Coronary artery (tissue), 2 donors: ENCODE measurements at places on chromosomes 16 and 17.
A peak's percentile ranks its signal among the peaks of the same experiment; 100 is the strongest.

- DNase-seq: no peak
These were observed 38.7 kb upstream of the FOXJ1 start for GRCh38 chr17:76179496-76180467.

- no peak for DNase-seq
These were observed 11.5 kb downstream of the MAPT start for GRCh38 chr17:45905814-45906213.

DNA sequence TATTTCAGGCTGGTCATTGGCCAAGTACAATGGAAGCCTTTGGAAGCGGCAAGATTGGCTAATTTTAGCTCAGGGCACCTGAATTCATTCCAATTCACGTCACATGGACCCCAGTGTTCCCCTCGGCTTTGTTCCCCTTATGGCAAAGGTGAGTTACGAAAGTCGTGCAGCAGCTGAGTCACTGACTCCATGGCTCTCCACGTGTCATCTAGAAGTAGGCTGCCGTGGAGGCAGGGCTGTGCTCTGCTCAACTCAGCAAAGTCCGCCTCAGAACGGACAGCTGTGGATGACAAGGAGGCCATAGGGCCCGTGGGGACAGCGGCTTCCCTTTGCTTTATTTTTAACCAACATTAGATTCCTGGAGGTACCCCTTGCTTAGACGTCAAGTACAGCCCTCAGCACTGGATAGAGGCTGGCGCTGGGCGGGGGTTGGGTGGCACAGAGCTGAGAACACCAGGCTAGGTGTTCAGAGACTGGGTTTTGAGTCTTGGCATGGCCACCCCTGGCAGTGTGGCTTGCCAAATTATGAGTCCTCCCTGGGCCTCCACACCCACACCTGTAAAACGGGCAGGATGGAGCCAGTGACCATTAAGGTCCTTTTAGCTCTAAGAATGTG lies 23.6 kb downstream of the ADAD2 start:
- no peak for DNase-seq

DNA sequence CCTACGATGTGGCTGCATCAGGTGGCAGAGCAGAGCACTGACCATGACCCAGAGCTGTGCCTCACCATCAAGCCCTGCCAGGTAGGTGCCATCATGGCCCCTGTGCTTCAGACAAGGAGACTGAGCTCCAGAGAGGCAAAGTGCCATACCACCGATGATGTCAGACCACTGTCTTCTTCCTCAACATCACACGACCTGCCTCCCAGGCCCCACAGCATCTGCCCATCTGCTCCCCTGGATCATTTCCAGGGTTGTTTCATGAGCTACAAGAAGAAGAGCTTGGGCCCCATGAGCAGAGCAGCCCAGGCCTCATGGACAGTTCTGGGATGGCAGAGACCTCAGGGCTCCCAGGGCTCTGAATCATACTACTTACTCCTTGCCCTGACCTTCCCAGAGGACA lies 9.9 kb downstream of the XYLT1 start:
- DNase-seq: no peak

GRCh38 chr16:20259541-20259940 lies 67.8 kb downstream of the GP2 start:
- no peak for DNase-seq

DNA sequence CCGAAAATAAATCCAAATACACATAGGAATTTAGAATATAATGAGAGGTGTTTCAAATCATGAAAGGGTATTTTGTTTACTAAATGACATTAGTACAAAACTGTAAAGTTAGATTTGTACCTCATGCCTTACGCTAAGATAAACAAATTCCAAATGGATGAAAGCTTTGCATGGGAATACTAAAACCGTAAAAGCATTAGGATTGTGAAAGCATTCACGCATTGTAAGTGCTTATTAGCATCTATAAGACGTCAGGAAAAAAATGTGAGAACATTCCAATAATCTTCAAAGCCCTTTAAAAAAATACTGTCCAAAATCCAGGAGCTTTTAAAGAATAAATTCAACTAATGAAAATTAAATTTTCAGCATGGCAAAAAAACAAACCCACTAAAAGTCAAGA lies 24.8 kb upstream of the ALOX15 start:
- DNase-seq: no peak

DNA sequence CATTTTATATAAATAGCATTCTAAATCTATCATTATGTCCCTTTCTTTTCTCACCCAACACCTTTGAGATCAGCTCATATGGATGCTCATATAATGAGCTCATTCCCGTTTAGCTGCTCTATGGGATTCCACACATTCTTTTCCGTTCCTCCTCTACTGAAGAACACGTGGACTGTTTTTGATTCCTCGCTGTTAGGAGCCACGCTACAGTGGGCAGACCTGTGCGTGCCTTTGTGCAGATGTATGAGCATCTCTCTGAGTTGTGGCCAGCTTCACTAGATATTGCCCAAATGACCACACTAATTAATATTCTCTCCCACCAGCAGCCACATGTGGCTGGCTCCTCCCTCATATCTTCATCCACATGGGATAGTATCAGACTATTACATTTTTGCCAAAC lies 6.0 kb upstream of the TNFRSF13B start:
- no peak for DNase-seq

GRCh38 chr17:82862737-82863382 lies 23.0 kb upstream of the ZNF750 start:
- DNase-seq: no peak

DNA sequence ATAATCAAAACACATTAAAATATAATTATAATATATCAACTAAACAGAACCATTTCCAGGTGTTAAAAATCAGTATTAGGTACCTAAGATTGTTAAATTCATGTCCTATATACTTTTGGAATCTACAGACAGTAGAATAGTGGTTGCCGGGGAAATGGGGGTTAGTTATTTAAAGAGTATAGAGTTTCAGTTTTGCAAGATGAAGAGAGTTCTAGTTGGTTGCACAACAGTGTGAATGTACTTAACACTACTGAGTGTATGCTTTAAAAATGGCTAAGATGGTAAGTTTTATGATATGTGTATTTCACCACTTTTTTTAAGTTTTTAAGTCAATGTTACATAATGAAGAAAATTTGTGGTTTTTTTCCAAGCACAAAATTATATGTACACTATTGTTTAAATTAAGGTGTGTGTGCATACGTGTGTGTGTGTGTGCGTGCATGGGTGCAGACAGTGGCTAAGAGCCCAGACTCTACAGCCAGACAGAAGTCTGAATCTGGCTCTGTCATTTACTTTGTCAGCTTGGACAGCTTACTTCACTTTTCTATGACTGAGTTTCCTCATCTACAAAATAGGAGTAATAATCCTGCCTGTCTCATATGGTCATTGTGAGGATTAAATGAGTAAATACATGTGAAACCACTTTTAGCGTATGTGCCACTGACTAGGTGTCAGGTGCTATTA lies 25.3 kb upstream of the PHAF1 start:
- DNase-seq: no peak

- DNase-seq: no peak
These were observed 15.5 kb downstream of the TELO2 start for GRCh38 chr16:1508494-1509187.

DNA sequence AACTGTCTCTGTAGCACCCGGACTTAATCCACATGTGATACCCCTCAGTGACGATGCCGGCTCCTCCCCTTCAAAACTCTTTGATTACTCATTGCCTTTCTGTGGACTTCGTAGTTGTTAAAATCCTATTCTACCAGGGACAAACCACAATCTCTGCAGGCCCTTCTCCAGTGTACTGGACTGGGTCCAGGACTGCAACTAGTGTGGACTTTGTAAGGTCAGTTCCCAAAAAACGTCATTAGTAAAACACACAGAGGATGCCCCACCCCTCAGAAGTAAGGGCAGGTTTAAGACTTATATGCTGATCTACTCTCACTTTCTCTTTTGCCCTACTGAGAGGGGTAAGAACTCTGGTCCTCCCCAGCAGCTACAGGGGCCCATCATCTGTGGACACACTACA lies 10.5 kb upstream of the NUDT7 start:
- DNase-seq: no peak

DNA sequence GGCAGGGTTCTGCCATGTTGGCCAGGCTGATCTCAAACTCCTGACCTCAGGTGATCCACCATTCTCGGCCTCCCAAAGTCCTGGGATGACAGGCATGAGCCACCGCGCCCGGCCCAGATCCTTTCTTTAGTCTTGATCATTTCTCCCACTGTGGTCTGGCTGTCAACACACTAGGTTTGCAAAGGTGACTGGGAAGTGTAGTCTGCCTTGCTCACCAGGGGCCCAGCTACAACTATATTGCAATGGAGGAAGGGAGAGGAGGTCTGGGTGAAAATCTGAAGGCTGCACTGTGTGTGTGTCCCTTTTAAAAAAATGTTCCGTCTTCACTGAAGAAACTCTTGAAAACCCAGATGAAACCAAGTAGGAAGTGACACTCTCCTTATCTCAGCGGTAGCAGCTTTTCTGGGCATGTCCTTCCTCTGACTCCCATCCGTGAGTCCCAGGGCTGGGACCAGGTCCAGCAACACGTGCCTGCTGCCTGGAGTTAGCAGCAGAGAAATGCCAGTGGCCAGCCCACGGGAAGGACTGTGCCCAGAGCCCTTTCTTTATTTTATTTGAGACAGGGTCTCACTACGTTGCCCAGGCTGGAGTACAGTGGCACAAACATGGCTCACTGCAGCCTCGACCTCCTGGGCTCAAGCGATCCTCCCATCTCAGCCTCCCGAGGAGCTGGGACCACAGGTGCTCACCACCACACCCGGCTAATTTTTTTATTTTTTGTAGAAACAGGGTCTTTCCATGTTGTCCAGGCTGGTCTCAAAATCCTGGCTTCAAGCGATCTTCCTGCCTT lies 17.8 kb upstream of the KIF19 start:
- no peak for DNase-seq

GRCh38 chr17:64037802-64038201 lies 17.4 kb upstream of the ICAM2 start:
- DNase-seq: no peak

DNA sequence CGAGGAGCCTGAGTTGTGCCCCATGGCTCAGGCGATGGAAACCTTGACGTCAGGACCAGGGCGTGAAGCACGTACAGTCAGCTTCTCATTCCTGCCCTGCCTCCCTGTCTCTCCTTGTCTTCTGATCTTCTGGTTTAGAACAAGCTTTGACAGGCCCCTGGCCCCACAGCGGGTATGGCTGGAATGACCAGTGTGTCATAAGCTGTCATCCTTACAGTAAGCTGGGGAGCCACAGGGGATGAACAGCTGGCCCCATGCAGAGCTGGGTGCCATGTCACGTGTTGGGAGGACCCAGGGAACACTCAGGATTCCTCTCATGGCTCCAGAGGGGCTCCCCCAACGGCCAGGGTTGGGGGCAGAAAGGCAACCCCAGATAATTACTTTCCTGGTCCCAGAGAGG lies 157.6 kb upstream of the PLCG2 start:
- DNase-seq: no peak

DNA sequence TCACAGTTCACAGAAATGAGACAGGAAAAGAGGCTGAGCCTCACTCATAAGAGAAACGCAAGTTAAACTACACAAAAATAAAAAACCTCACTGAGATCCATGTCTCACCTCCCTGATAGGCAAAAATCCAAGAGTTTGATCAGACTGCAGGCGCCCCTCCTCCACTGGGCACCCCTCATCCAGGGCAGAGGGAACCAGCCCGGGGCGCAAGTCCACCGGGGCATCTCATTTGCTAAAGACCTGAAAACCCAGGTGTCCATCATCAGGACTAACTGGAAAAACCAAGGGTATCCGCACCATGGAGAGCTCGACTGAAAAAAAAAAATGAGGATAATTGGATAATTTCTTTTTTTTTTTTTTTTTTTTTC lies 2.6 kb downstream of the HBZ start:
- no peak for DNase-seq

DNA sequence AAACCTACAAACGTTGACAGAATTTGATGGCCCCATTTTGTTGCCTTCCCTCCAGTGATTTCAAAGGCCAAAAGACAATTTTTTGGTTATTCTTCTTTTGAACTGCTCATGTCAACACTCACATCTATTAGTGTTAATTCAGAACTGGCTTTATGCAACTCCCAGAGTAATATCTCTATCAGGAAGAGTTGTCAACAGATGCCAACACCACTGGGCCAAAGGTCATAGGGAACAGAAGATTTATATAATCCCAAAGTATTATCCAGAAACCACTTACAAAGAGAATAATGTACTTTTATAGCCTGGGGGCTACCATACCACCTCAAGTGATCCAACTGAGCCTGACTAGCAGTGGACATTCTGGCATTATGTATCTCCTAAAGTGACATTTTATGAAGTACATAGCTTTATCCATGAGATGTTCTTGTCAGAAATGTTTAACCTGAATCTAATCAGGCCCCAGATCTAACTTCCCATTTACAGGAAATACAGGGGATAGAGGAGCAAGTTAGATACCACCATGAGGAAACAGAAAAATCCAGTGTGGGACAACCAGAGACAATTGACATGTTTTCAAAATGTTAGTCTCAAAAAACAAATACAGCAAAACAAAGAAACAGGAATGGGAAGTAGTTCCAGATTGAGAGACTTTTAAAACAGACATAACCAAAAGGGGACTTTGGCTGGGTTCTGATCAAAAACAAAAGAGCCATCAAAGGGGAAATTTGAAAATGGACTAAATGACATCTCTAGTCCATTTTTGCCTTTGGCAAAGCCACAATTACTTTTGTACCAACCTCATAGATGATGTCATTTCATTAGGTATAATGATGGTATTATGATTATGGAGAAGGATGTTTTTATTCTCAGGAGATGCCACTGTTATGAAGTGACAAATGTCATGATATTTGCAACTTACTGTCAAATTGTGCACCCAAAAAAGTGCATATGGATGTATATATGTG lies 18.5 kb downstream of the FAM117A start:
- DNase-seq: no peak

DNA sequence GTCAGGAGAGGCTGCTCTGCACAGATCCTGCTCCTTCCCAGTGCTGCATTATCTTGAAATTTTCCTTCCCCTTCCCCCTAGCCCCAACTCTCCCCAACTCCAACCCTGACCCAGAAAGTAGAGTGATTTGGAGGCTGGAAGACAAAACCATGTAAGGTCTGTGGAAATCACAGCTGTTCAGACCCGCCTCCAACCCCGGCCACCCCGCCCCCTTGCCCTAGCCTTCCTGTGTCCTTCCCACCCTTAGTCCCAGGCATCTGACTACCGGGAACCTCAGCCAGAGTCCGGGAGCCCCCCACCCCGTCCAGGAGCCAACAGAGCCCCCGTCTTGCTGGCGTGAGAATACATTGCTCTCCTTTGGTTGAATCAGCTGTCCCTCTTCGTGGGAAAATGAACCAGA lies at the start of gene AOC3:
AOC3 (plus strand) TSS at position 246 of the 400 bp plus-strand sequence; CDS start at position 391, 145 bp downstream.
- DNase-seq: peak; percentile 87

- DNase-seq: no peak
These were observed 82.6 kb upstream of the GNAO1 start for GRCh38 chr16:56108724-56109123.
